ENCODE measurements at places on chromosomes 6 and 20.

- peak; percentile 24 for DNase-seq
Measured at GRCh38 chr6:170438402-170438753, 114.7 kb downstream of the PSMB1 start.

- DNase-seq = no peak
Measured at GRCh38 chr20:40525351-40525750, 163.7 kb downstream of the MAFB start.

- DNase-seq = no peak
Measured at GRCh38 chr20:45105317-45105716, 4.4 kb upstream of the KCNS1 start.

DNA sequence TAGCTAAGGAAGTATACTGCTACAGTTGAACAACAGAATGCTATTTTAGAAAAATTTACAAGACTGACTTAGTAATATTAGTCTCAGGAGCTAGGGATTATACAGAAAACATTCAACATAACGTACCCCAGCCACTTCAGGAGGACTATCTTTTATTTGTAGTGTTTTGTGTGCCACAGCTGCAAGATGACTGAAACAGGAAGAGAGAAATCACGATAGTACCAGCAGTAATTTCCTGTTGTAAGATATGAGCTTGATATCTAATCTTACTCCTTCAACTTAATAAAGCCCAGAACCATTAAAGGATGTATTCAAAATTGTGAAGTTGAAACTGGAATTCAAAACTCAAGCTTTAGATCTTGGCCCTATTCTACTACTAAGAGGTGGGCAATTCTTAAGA, 42.1 kb downstream of the SLC35A1 start:
- no peak for DNase-seq

DNA sequence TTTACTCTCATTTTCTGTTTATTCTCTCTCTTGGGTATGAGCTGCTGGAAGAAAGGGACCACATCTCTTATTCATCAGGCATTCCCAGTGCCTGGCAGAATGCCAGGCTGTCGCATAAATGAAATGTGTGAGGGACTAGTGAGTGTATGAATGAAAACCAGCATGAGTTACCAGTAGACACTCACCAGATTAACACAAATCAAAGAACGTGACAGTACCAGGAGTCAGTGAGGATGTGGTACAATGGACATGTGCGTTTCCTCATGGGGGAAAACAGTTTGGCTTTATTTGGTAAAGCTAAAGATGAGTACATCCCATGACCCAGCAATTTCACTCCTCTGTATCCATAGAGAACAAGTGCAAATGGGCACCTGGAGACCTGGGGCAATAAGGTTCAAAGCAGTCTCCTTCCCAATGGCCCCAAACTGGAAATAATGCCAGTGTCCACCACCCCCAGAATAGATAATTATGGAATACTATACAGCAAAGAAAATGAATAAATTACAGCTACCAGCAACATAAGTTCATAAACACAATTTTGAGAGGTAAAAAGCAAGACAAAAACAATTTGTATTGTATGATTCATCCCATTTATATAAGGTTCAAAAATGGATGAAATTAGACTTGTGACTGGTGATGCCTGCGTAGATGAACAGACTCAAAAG, 93.3 kb downstream of the CDH22 start:
- no peak for DNase-seq

DNA sequence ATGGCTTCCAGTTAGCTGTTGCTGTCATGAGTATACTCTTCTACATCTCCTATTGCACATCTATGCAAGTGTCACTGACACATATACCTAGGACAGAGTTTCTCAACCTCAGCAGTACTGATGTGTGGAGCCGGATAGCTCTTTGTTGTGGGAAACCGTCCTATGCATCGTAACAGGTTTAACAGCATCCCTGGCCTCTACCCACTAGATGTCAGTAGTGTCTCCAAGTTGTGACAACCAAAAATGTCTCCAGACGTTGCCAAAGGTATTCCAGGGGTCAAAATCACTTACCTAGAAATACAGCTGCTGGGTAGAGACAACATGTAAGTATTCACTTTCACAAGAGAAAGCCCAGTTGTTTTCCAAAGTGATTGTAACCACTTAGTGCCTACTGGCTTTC, 637.6 kb downstream of the RNF144B start:
- DNase-seq = peak; percentile 16

GRCh38 chr20:37690626-37691369, 3.0 kb upstream of the CTNNBL1 start:
- DNase-seq = peak; percentile 14

GRCh38 chr6:168035661-168036545, 38.4 kb downstream of the KIF25 start:
- DNase-seq = peak; percentile 51

DNA sequence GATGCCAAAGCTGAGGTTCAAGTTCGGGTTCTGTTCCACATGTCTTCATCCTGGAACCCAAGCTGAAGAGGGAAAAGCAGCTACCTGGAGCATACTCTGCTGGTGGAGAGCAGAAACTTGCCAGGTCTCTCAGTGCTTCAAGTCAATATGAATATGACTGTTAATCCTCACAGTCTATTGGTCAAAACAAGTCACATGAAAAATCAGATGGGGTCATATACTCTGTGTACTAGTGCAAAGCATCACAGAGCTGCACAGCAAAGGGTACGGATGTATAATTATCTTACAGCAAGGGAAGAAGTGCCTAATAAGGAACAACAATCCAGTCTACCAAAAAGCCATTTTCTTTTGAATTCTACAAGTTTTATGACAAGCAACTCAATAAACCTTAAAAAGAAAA, 11.6 kb downstream of the NCOA7 start:
- no peak for DNase-seq

DNA sequence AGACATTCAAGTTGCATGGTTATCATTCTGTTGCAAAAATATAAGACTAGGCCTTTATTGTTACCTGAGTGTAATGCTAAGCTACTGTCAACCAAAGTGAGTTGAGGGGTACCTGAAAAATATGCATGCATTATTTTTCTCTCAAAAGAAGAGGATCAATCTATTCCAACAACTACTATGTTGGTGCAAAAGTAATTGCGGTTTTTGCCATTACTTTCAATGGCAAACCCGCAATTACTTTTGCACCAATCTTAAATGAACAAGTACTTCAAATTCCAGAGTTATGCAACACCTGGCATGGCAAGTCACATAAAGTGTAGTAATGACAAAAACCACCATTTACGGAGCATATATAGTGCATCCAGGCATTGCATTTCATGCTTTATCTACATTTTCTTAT, 307.0 kb upstream of the NOX3 start:
- DNase-seq = no peak

DNA sequence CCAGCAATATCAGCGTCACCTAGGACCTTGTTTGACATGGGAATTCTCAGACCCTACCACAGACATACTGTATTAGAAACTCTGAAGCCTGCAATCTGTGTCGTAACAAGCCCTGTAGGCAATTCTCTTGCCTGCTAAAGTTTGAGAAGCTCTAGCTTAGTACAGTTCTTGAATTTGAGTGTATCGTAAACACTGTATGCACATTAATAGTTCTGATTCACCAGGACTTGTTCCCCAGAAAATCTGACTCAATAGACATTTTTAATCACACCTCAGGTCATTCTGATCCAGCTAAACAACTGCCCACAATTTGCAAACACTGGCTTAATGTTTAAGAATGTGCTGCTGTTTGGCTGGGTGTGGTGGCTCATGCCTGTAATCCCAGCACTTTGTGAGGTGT, 414.3 kb downstream of the TFAP2A start:
- no peak for DNase-seq

DNA sequence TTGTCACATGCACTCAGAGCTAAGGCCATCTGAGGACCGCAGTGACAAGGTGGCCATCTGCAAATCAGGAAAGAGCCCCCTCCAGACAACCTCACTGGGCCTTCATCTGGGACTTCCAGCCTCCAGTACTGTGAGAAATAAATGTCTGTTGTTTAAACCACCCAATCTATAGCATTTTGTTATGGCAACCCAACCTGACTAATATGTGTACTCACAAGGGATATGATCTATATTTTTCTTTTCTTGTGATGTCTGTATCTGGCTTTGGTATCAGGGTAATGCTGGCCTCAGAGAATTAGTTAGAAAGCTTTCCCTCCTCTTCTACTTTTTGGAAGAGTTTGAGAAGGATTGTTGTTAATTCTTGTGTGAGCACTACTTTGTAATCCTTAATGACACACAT, 37.5 kb upstream of the ENTPD6 start:
- no peak for DNase-seq

- DNase-seq = no peak
Measured at GRCh38 chr20:52972965-52973819, 1.0 kb downstream of the TSHZ2 start.

DNA sequence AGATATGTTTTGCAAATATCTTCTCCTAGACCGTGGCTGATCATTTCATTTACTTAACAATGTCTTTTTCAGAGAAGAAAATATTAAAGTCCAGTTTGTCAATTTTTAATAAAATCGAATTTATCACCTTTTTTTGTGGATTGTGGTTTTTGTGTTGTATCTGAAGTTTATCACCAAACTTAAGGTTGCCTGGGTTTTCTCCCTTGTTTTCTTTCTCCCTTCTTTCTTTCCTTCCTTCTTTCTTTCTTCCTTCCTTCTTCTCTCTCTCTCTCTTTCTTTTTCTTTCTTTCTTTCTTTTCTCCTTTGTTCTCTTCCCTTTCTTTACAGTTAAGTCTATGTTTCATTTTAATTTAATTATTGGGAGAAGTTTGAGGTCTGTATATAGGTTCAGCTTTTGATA, 68.7 kb downstream of the RNF182 start:
- no peak for DNase-seq

GRCh38 chr6:66538551-66539135, 831.6 kb upstream of the EYS start:
- DNase-seq = no peak

DNA sequence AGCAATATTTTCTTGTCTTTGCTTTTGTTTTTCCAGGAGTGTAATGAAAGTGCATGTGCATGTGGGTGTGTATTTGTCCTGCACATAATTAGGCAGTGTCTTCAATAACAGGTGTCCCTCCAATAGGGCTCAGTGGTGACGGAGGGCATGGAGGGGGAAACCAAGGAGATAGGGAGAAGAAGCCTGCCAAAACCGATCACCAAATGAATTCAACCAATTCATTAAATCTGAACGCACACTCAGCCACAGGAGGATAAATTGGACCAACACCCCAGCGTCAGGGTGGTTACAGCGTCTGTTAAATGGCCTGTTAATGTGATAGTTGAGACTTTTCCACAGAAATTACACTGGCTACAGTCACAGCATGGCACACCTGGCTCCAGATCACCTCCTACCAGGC, 527.6 kb downstream of the CD83 start:
- no peak for DNase-seq

- no peak for DNase-seq
Measured at GRCh38 chr6:2148748-2149147, 96.7 kb downstream of the GMDS start.

GRCh38 chr6:157155804-157156203, 167.5 kb downstream of the TMEM242 start:
- DNase-seq = no peak

DNA sequence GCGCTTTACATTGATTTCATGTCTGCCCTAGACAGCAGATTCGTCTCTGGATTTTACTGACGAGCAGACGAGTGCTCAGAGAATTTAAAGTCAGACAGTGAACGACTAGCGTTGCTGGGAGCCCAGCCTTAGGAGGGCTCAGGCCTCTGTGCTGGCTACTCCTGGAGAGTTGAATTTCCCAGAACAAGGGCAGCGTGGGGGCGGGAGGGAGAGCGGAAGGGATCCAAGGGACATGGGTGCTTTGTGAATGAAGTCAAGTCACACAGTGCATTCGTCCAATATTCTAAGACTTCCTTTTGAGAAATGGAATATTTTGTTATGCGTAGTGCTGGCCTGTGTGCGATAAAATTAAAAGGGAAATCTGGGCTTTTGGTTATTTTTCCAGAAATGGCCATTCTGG, 126.5 kb downstream of the MYLK4 start:
- DNase-seq = no peak

- DNase-seq = no peak
Measured at GRCh38 chr6:123332070-123332469, 304.7 kb downstream of the TRDN start.

- no peak for DNase-seq
Measured at GRCh38 chr6:137414599-137414998, 79.6 kb downstream of the OLIG3 start.

DNA sequence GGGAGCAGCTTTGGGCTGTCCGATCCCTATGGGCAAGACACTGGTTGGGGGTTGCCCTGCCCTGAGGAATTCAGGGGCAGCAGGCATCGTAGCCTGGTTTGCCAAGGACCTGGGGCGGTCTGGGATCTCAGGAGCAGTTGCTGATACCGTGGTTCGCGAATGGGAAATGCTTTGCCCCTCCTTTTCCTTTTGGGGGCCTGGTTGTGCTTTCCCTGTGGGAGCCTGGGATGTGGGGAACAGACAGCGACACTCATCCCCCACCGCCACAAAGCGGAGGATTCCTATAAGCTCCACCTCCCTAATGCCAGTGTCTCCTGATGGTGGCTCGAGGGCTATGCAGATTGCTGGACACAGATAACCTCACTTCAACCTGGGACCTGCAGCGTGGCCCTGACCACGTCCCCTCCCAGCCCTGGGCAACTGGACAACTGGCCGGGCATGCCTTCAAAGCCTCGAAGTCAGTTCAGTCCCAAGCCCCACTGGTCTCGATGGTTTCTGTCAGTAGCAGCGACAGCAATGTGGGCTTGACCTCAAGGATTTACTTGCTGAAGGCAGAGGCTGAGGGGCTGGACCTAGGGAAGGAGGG, 3.3 kb downstream of the CEBPB start:
- no peak for DNase-seq

- DNase-seq = no peak
Measured at GRCh38 chr20:18056174-18057100, 1.3 kb downstream of the OVOL2 start.

DNA sequence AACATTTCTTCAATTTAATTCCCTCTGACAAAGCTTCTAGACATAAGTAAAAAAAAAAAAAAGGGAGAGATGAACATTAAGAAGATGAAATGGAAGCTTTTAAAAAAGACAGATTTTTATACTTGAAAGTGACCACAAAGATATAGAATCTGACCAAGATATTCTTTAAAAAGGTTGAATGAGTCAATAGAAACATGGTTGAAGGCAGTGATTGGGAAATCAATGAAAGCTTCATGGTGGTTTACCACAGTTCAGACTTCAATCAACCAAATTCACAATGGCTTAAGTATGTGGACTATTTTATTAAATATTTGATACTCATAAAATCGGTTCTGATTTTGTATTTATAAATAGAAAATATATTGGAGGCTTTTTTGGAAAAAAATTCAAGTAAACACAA, 248.4 kb upstream of the HSF2 start:
- no peak for DNase-seq

DNA sequence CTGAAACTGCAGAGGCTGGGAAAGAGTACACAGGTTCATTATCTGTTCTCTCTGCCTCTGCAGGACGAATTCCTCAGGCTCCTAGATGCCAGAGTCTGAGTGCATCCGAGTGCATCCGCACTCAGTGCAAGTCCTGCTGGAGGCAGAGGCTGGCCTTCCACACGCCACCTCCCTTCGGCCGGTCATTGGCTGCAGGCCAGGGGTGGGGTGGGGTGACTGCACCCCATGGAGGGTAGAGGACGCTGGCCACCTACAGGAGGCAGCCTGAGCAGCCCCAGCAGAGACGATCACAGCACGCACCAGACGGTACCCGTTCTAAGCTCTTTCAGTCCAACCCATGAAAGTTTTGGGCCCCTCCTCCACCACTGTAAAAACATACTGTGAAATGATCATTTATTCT, 11.7 kb downstream of the SFT2D1 start:
- DNase-seq = peak; percentile 22

- no peak for DNase-seq
Measured at GRCh38 chr20:53856300-53857295, 213.8 kb downstream of the BCAS1 start.

GRCh38 chr20:3414122-3414521, 6.7 kb upstream of the DNAAF9 start:
- no peak for DNase-seq
